Skeletal muscle cell (primary cell): ENCODE measurements at places on chromosomes 2 and 18.

- DNase-seq, result no peak
Observed at GRCh38 chr2:131426727-131427126, 49.2 kb upstream of the TUBA3D start.

DNA sequence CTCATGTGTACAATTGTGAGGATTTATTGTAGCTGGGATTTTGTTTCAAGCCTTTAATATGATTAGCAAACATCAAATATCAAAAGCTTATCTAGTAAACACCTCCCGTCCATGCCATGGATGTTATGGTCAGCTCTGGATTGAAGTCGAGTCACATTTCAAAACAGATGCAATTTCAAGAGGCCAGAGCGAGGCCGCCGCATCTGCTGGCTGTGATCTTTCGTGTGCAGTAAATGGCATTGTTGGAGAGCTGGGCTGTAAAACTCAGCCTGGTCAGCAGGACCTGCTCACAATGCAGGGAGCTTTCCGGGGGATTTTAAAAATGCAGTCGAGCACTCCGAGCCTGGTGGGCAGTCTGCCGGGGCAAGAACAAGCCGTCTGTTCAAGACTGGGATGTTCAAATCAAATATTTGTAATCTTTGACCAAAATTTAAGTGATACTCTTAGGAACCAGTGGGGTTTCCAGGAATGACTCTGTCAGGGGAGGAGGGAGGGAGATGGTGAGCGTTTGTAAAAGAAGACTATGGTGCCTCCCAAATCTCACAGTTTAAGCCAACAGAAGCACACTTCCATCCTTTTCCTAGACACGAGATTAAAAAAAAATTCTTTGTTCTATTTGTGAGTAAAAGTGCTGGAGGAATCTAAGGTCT is 97.6 kb downstream of the MYCN start:
- no peak for DNase-seq

DNA sequence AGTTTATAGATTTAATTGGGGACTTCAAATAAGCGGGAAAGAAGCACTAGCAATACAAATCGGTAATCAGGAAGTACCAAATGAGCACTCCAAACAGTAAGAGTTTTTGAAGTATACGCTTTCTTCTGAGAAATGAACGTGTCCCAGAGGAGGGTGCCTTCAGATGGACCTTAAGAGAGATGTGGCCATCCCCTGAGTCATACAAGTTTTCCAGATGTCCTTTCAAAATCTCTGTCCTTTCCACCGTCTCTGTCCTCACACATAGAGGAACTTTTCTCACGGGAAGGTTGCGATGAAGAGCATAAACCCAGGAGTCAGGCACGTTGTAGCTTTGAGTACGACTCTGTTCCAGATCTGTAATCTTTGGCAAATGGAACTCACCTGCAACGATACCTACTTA is 1.7 kb upstream of the SMAD2 start:
- no peak for DNase-seq

DNA sequence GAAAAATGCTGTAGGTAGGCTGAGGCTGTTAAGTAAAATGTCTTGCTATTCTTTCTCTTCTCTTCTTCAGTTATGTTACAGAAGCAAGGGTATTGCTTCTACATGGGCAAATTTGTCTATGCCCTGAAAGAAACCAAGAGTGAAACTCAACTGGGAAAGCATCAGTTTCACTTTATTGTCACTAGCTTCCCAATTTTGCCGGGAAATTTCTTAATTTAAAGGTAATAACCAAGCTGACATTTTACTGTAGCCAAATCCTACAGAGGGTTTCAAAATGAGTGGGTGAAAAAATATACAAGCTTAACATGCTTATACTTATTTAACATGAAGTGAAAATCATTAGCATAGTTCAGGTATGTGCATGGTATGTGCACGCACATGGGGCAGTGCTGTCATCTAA is 3.2 kb downstream of the TANK start:
- DNase-seq, result no peak

DNA sequence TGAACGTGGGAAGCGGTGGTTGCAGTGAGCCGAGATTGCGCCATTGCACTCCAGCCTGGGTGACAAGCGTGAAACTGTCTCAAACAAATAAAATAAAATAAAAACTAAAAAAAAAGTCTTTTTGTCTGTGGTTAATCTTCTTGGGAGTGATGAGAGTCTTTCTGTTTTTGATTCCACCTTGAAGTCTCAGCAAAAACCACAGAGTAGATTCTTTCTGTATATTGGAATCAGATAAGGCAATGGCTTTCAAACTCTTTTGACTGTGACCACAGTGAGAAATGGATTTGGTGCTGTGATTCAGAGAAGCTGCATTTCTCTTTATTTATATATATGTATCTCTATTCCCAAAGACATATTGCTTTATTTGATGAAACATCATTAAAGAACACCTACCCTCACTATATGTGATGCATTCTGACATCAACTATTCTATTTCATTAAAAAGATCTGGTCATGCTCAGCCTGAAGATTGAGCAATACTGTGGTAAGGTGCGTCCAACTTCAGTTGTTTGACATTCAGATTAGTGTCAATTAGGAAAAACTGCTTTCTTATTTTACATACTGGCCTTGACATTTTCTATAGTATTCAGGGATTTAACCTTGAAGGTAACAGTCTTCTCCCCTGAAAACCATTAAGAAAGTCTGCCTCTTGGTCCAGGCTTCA is 15.6 kb downstream of the HRH4 start:
- no peak for DNase-seq

DNA sequence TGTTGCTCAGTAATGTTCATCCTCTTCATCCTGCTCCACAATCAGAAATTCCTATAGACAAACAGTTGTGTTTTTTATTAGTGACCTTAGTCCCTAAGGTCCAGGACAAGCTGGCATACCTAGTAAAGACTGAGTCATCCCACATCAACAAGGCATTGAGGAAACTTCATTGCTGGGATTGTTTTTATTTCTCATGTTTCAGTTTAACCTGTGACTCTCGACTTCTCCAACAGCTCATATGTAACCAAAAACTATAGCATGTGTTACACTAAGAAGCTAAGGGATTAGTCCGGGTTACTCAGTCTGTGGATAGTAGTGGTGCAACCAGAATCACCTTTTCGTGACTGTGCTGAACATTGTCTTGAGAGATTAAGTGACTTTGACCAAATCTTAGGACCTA is 292.1 kb downstream of the RDH14 start:
- DNase-seq, result peak; percentile 18

GRCh38 chr2:239461291-239462190 is 60.7 kb upstream of the HDAC4 start:
- no peak for DNase-seq

- DNase-seq, result no peak
Observed at GRCh38 chr2:20430461-20431300, 16.2 kb upstream of the RHOB start.

DNA sequence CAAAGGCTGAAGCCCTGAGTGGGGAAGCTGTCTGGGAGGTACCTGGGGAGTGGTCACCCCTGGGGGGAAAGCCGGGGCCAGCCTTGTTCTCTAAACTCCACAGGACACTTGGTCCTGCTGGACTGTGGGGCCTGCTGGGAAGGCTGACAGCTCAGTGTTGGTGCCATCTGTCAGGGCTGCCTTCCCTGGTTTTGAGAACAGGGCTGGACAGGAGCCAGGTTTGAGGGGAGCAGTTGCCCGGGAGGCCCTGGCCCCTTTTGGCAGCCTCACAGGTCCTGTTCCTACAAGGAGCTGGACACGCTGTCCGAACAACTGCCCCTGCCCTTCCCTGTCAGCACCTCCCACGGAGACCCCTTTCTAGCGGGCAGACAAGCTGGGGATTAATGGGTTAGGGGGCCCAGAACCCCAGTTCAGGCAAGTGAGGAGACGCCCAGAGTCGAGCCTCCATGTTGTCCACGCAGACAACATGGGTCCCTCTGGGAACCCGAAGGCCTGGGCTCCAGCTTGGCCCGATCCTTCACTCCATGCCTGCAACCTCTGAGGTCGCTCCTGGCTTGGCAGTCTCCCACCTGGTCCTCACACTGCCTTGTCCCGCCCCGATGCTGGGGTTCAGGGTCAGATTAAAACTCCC is 40.8 kb downstream of the ATOH8 start:
- no peak for DNase-seq

- DNase-seq, result no peak
Observed at GRCh38 chr2:183123959-183124221, 353 bp upstream of the NUP35 start.

GRCh38 chr18:21682371-21683051 is 22.1 kb downstream of the ABHD3 start:
- DNase-seq, result peak; percentile 58

DNA sequence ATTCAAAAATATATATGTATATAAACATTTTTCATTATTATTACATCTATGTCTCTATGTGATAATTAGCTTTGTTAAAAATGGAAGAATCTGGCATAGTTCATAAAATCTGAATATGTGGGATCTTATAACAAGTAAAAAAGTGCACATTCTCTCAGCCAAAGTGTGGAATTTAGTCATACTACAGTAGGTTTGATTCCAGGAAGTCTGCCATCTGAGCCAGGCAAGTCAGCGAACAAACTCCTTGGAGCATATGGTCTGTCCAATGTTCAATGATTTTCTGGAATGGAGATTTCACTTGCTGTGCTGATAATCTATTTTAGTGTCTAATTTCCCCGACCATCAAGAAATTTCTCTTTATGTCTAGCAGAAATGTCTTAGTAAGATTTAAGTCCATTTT is 1033.2 kb upstream of the NXPH2 start:
- DNase-seq, result no peak

GRCh38 chr2:134973241-134974138 is 54.9 kb downstream of the CCNT2 start:
- no peak for DNase-seq

- peak; percentile 35 for DNase-seq
Observed at GRCh38 chr2:46229134-46230063, 67.8 kb upstream of the EPAS1 start.

GRCh38 chr2:122949523-122949922 is 1075.6 kb upstream of the CNTNAP5 start:
- DNase-seq, result no peak

GRCh38 chr2:75180476-75180875 is 18.8 kb downstream of the TACR1 start:
- DNase-seq, result no peak
